ENCODE measurements at places on chromosomes 6 and 20.

DNA sequence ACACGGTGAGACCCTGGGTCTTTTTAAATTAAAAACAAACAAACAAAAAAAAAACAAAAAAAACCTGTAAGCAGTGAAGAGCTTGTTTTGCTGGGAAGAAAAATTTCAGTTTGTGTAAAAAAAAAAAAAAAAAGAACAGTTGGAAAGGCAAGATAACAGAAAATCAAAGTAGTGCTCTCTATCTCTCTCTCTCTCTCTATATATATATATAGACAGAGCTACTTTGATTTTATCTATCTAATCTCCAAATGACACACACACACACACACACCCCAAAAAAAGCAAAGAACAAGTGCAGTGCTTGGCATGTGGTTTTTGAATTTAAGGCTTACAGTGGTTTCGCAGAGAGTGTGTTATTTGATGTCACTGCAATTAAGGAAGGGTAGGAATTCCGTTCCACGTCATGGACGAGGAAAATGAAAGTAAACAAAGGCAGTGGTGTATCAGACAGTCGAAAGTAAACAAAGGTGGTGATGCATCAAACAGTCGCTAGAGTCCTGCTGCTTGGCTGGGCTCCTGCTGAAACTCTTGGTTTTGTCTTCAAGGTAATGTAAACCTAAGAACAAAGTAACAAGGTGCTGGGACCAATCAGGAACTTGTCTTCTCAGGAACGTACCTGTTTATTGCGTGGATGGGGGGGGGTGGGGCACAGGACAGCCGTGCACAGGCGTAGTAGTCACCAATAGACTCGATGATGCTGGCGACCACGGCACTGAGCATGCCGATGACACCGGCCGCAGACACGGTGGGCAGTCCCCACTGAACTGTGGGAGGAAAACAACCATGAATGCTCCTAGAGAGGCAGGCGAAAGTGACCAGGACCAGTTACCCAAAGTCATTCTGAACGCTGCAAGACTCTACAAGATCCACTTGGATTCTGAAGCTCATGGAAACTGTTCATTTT is 131.8 kb downstream of the SLC23A2 start:
- no peak for DNase-seq

DNA sequence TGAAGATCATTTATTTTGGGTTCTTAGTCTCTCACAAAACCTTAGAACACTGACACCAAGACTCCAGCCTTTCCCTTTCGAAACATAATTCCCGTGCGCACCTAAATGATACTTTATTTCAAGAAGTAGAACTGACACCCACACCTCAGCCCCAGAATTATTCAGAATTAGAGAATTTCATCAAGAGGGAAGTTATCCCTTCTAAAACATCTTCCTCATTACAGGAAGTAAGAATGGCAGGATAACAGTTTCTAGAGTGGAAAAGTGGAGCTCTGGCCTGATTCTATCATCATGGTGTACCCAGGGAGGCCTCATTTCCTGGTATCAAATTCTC is 1.4 kb upstream of the SRXN1 start:
- no peak for DNase-seq

DNA sequence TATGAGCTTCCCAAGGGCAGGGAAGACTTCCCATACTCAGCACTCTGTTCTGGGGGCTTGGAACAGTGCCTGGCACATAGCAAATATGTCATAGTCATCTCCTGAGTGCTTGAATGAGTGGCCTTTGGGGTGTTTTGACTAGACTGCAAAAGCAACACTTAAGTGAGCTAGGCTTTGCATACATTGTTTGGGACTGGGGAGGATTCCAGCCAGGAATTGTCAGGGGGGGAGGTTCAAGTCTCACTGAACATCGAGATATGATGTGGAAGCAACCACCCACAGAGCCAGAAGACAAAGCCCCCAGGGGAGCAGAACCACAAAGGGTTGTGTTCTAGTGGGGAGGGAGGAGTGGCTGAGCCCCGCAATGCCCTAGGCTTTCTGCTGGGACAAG is 98.4 kb downstream of the SYCP2 start:
- no peak for DNase-seq

- DNase-seq, result no peak
Observed at GRCh38 chr6:16718356-16718755, 42.9 kb downstream of the ATXN1 start.

- no peak for DNase-seq
Observed at GRCh38 chr20:62025394-62025793, 40.3 kb downstream of the TAF4 start.

GRCh38 chr6:44635486-44635885 is 248.0 kb downstream of the CDC5L start:
- DNase-seq, result no peak

DNA sequence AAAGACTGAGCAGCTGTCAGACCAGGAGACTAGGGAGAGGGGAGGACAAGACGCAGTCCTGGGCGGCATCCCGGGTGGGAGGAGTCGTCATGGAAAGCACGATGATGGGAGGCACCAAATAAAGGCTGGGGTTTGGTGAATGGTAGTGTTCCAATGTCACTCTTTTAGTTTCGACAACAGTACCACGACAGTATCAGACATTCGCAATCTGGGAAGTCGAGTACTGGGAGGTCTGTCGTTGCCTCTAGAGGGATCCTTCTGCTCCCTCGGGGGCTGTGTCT is 32.1 kb downstream of the PSMG4 start:
- DNase-seq, result no peak

DNA sequence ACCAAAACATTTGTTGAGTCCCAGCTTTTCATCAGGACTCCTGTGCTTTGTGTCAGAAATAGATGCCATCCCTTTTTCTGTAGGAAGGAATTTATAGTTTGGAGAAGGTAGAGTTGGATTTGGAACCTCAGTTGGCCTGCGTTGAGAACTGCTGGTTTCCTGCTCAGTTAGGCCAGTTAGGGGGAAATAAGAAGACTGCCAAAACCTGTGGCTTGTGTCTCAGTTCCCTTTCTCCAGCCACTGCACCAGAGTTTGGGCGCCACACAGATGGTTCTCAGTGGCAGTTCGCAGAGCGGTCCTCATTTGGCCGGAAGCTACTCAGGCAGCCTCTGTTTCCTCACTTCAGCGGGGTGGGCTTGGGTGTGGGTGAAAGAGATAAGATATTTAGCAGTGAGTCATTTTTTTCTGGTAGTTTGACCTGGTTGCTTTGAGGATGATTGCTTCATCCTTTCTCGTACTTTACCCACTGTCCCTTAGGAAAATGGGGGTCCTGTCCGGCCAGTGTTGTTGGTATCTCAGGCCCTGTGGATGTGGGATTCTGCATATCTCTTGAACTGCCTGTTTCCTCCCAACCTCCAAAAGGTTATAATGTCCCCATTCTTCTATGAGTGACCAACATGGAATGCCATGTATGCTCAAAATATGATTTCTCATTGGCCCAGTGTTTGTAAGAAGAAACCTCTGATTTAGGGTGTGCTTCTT is 53.7 kb downstream of the JARID2 start:
- DNase-seq, result no peak

GRCh38 chr6:148808786-148809304 is 62.0 kb downstream of the UST start:
- DNase-seq, result no peak

DNA sequence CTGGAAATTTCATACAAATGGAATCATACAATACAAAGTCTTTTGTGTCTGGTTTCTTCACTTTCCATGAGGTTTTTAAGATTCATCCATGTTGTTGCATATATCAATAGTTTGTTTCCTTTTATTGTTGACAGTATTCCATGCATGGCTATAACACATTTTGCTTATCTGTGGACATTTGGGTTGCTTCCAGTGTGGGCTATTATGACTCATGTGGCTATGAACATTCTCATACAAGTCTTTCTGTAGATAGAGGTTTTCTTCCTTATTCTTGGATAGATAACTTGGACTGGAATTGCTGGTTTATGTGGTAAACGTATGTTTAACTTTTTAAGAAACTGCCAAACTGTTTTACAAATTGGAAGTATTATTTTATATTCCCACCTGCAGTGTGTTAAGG is 30.0 kb upstream of the KIF6 start:
- DNase-seq, result no peak

DNA sequence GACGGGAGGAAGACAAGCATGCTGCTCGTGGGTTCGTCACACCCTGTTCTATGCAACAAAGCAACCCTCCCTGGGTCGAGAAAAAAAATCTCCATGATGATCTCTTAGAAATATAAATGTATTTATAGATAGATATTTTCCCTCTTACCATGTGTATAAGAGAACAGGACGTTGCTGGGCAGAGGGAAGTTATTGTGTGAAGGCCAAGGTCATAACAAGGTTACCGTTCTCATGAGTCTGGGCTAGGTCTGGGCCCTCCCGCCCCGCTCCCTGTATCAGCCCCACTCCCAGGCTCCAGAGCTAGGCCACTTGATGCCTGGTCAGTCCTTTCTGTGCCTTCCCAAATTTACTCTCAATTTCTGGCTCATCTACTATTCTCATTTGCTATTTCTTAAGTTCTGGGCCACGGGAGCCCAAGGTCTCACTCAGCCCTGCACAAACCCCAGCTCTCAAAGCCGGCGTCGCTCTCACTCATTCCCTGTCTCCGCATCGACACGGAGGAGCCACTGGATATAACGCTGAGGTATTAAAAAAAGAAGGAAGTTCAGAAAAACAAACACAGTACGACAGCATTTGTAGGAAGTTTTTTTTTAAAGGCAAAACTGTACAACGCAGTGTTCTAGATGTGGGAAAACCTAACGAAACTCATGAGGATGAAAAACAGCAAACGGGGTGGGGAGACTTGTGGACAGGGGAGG is 96.8 kb downstream of the PSMG4 start:
- DNase-seq, result no peak

DNA sequence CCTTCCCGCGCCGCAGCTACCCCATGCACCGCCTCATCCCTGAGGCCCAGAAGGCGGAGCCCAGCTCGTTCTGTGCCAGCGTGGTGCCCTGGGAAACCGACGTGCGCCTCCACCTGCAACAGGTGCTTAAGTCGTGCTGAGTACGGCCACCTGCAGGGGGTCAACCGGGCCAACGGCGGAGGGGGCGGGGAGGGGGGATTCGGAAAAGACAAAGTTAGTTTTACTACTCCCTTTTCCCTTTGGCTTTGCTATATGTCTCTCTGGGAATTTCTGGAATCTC is 168.9 kb downstream of the CDK19 start:
- no peak for DNase-seq

DNA sequence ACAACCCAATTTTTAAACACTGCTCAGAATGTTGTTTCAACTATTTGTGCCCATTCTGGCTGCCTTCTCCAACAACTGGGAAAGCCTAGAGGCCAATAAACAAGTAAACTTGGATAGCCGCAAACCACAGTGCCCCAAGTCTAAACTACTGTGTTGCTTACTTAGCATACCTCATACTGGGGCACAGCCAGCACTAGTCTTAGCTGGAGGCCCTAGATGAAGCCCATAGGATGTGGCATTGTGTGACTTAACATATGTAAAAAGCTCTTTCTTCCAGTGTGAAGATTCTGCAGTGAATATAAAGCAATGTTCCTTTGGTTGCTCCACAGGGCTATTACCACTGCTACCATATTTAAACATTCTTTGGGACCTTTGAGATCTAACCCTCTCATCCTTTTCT is 564.3 kb upstream of the NRSN1 start:
- DNase-seq, result no peak

- DNase-seq, result no peak
Observed at GRCh38 chr6:43271103-43271815, 26.8 kb upstream of the SLC22A7 start.

- DNase-seq, result no peak
Observed at GRCh38 chr6:170522565-170523183, 30.4 kb downstream of the PSMB1 start.

GRCh38 chr6:15499125-15499524 is 163.7 kb downstream of the DTNBP1 start:
- DNase-seq, result no peak

GRCh38 chr6:142886431-142887170 is 58.4 kb downstream of the HIVEP2 start:
- no peak for DNase-seq

DNA sequence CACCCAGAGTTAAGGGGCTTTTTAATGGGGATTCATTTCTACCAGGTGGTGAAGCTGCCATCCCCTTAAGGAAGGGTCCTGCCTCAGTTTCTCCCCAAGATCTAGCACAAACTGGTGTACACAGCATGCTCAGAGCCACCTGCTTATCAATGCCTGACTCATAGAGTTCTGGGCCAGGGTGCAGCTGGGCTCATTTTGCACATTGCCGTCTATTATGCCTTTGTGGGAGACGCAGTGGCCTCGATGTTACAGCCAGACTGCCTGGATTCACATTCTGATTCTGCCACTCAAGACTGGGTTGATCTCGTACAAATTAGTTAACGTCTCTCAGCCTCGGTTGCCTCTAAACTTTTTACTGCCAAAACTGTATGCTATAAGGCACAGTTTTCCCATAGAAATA is 365.7 kb downstream of the ZFAND3 start:
- no peak for DNase-seq

- DNase-seq, result no peak
Observed at GRCh38 chr6:21270636-21271201, 322.8 kb upstream of the SOX4 start.

DNA sequence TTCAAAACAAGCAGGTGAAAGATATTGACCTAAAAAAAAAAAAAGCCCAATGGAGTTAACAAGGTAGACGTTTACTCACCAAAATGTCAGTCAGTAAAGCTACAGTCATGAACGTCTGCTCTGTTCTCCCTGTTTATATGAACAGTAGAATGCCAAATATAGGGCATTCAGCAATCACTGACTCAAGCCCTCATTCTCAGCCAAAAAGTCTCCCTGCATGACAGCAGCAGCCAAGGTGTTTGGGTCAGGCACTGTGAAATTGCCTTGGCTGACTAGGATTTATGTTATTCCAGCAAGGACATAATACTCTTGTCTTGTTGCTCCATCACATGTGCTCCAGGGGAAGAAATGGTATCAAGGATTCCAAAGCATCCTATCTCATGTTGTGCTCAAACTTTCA is 194.7 kb upstream of the RSPO3 start:
- no peak for DNase-seq

- no peak for DNase-seq
Observed at GRCh38 chr20:10286356-10286755, 67.7 kb downstream of the SNAP25 start.

DNA sequence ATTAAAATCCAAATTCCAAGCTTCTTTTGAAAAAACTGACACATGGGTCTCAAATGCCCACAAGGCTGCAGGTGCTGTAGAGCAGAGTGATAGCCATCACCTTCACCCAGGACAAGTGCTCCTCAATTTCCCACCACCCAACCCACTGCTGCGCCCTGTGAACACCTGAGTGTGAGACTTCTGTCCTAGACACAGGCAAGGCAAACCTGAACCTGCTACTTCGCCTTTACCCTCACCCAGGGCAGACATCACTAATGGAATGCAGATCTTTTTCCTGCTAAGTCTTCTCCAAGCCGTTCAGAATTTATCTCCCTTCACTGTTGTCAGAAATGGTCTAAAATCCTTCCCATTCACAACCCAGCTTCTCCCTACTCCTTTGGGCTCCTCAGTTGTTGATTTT is 65.9 kb downstream of the PREX1 start:
- no peak for DNase-seq

- DNase-seq, result no peak
Observed at GRCh38 chr20:49901588-49901987, 13.7 kb downstream of the SPATA2 start.

DNA sequence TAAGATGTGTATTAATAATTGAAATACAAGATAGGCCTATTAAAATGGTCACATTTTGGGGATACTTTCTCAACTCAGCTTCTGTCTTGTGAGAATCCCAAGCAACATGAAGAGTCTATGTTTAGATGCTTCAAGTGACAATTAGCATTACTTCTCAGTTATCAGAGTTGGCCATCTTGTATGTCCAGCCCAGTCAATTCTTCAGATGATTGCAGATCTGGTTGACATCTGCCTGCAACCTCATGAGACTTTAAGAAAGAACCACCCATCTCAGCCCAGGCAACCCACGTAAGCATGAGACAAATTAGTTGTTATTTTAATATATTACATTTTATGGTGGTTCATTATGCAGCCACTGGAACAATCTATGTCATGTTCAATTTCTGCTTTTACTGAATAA is 256.5 kb downstream of the TENT5A start:
- DNase-seq, result no peak

Data from activated T-helper 9 cell treated with anti-CD3 and anti-CD28 coated beads, Interleukin-2, amount 50 U/mL, for 16 hours (primary cell).